ENCODE measurements at places on chromosomes 16 and 17.

- no peak for DNase-seq
These were observed 436.2 kb downstream of the SLC39A11 start for GRCh38 chr17:72656130-72656763.

DNA sequence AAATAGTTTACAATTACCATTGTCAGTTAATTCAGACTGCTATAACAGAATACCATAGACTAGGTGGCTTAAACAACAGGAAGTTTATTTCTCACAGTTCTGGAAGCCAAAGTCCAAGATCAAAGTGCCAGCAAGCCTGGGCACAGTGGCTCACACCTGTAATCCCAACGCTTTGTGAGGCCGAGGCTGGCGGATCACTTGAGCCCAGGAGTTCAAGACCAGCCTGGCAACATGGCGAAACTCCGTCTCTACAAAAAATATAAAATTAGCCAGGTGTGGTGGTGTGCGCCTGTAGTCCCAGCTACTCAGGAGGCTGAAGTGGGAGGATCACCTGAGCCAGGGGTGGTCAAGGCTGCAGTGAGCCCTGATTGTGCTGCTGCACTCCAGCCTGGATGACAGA lies 71.3 kb upstream of the TBX2 start:
- no peak for DNase-seq

DNA sequence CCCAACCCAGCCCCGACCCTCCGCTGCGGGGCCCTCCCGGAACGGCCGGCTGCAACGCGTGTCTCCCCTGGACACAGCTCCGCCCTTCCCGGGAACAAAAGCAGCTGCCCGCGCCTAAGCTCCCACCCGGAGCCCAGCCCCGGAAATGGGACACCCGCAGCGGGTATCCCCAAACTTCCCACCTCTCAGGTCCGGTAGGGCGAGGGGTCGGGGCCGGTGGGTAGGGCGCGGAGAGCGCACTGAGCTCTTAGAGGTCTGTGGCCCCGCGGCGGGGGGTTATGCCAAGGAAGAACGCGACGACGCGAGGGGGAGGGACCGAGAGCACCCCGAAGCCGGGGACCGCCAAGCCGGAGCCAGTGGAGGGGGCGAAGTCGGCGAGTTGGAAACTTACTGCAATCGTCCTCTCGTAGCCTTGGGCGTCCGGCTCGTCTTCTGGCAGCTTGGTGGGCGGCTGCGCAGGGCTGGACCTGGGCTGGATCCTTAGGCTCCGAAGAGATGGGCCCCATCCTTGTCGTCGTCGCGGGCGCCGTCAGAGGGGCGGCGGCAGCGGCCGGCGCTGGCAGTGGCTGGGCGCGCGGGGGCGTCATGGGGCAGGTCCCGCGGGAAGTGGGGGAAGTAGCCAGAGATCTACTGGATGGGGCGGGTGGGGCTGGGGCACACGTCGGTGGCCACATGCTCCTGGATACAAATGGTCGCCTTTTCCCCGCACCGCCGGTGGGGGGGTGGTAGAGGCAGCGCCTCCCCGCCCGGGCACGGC lies 6.9 kb downstream of the USP6 start:
- no peak for DNase-seq

GRCh38 chr17:81228834-81229665 lies 6.3 kb upstream of the CEP131 start:
- DNase-seq: no peak

GRCh38 chr16:86635176-86635876 lies 57.0 kb downstream of the FOXL1 start:
- no peak for DNase-seq

All from activated T-helper 1 cell treated with anti-CD3 and anti-CD28 coated beads, Interleukin-2, amount 50 U/mL, for 16 hours (primary cell).